ENCODE measurements at places on chromosomes 16 and 17.

DNA sequence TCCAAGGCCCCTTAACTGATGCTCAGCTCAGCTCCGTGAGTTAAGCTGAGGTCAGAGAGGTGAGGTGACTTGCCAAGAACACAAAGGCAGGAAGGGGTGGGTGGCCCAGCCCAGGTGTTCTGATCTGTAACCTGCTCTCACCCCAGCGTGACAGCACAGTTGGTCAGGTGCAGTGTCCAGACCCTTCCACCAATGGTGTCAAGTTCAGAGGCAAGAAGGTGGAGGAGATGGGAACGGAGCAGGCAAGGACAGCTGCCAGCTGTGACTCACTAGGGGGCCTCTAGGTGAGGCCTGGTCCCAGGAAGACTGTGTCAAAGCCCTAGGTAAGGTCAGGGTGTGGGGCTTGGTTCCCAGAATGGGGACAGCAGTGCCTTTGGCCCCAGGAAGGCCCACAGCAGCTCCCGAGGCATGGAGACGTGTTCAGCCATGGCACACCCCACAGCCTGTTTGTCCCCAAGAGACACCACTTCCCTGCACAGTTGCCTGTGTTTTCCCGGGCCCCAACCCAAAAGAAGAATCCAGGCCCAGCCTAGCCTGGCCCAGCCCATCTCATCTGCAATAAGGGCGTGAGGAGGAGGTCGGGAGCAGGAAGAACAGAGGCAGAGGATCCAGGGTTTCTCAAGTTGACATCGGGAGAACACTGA lies 7.2 kb downstream of the WFIKKN2 start:
- no peak for DNase-seq

DNA sequence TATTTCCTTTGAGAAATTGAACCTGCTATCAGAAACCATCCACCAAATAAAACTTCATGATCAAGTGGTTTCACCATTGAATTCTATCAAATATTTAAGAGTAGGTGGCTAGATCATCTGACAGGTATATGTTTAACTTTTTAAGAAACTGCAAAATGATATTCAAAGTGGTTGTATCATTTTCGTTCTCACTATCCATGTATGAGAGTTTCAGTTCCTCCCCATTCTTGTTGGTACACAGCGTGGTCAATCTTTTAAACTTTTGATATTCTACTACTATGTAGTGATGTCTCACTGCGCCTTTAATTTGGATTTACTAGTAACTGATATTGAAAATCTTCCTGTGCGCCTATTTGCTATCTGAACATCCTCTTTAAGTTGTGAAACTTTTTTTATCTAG lies 163.7 kb downstream of the CYB561 start:
- DNase-seq, result no peak

- DNase-seq, result peak; percentile 4
Measured at GRCh38 chr16:26733710-26734109, 333.0 kb upstream of the C16orf82 start.

- DNase-seq, result no peak
Measured at GRCh38 chr17:7580604-7581575, 1.5 kb downstream of the CD68 start.

- DNase-seq, result no peak
Measured at GRCh38 chr16:14302399-14303181, 231.5 kb downstream of the MRTFB start.

DNA sequence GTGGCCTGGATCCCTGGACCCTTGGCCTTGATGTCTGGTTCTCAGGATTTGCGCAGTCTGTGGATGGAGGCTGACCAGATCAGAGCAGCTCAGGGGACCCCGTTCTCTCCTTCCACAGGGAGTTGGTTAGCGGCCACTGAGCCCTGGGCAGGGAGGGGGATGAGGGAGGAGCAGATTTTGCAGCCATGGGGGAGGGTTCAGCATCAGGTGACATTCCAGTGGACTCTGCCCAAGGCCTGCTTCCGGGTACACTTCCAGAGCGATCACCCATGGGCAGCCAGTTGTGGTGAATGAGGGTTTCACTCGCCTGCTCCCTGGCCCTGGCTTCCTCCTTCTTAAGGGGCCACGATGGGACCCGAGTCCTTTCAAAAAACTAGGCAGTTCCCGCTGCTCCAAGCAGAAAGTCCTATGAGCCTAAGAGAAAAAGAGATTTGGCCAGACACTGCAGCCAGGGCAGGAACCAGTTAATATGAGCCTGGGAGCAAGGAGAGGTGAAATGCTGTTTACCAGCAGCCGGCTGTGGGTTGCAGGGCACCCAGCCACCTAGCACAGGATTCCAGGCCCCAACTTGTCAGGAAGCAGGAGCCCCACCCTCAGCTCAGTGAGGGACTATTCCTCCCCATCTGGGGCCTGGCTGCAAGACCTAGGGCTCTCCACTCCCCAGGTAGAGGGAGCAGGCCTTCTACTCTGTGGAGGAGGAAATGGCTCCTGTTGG lies 4.7 kb upstream of the GPRC5C start:
- DNase-seq, result no peak

DNA sequence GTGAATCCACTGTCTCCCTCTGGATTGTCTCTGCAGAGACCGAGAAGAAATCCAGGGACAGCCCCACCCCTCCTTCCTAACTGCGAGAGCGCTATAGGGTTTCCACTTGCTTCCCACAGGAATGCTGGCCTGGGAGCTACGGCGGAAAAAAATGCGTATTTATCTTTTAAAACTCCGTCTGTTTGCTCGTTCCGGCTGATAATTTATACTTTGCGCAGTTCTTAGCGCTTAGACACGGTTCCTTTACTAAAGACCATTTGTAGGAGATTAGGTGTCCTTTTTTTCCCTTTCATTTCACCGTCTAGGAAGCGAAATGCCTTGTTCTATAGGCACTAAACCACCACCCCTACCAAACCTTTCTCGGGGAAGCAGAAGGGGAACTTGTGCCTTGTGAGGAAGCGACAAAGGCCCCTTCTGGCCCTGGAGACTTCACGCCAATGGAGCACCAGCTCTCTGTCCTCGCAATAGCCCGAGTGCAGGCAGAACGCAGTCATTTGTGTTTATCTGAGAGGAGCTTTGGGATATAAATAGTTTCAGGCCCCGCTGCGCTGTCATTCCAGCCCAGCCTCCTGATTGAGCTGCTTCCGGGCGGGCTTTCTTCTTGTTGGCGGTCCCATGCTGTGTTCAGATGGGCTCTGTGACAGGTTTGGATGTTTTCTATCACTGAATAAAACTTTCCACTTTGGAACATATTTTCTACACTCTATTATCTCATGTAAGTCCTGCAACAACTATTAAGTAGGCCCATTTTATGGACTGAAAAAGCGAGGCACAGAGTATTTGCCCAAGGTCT lies 791 bp upstream of the SUPT4H1 start:
- no peak for DNase-seq

- peak; percentile 84 for DNase-seq
Measured at GRCh38 chr17:3890082-3890877, 2.6 kb downstream of the CAMKK1 start.

- no peak for DNase-seq
Measured at GRCh38 chr16:71564335-71564967, 12.4 kb downstream of the TAT start.

GRCh38 chr16:69741519-69741918 lies 13.2 kb downstream of the NOB1 start:
- no peak for DNase-seq

GRCh38 chr16:69522732-69523404 lies 42.9 kb upstream of the NFAT5 start:
- no peak for DNase-seq

DNA sequence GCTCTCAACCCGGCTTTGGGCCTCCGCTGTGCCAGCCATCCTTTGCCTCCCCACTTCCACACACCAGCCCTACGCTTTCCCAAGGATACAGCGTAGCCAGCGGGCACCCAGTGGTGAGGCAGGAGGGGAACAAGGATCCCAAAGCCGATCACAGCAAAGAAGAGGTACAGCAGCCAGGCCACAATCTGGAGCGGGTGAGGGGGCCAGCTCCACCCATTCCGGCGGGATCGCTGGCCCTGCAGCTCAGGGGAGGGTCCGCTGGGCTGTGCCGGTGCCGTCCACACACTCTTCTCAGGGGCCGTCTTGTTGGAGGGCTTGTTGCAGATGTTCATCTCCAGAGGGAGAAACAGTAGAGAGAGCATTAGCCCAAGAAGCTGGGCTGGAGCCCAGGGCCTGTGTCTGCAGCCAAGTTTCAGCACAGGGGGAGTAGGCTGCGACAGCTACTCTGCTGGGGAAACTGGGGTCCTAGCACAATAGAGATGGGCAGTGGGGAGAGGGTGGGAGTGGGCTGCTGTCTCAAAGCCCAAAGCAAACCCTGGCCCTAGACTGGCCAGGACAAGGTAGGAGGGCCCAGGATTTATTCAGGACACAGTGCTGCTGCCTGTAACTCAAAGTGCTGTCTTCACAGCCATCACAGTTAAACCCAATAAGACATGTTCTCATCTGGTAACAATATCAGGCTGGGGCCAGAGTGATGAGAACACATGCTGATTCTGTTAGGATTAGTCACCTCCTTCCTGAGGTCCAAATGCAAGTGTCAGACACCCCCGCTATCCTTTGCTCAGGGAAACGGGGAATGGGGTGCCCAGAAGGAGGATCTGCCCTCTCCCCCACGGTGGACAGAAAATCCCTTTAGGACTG lies 9.9 kb downstream of the ZDHHC1 start:
- no peak for DNase-seq

GRCh38 chr16:81638286-81638945 lies 140.7 kb upstream of the PLCG2 start:
- no peak for DNase-seq

DNA sequence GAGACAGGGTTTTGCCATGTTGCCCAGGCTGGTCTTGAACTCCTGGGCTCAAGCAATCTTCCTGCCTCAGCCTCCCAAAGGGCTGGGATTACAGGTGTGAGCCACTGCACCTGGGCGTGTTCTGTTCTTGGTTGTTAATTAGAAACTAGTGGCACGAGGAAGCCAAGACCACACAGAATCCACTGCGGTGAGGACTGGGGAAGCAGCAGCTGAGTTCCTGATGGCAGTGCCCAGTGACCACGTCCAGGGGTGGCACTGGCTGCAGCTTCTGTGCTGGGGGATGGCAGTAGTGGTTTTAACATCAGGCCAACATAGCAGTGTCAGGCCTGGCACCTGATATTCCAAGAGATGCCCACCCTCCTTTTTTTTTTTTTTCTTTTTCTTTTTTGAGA lies 39.7 kb upstream of the NDRG4 start:
- DNase-seq, result no peak

Data from NCI-H1092 (cell line).